ENCODE measurements at places on chromosomes 4 and X.
A peak's percentile ranks its signal among the peaks of the same experiment; 100 is the strongest.

GRCh38 chr4:10808591-10808990 is 124.0 kb upstream of the CLNK start:
- DNase-seq = no peak

DNA sequence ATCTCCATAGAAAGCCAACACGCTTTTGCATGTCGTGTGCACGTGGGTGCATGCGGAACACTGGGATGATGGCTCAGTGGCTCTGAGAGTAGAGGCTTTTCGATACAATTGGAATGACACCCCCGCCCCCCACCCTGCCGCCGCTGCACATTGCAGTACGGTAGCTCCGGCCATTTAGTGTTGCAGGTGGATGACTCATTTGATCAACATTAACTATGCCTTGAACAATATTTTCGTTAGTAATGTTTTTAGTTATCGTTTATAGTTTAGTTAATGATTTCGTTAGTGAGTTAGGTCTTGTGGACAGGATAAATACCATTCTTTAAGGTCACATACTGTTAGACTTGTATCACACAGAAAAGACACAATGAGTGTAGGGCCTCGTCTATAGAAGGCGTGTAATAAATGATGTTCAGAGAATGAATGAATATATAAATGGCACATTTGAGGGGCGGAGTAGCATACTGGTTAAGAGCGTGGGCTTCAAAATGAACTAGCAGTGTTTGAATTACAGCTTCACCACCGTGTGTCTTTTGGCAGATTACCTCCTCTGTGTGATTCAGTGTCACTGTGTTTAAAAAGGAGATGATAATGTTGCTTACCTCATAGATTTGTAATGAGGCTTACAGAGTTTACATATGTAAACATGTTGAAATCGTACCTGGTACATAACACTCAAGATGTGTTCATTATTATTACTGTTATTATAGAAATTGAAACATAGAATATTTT is 67.2 kb upstream of the TENM3 start:
- DNase-seq = no peak

DNA sequence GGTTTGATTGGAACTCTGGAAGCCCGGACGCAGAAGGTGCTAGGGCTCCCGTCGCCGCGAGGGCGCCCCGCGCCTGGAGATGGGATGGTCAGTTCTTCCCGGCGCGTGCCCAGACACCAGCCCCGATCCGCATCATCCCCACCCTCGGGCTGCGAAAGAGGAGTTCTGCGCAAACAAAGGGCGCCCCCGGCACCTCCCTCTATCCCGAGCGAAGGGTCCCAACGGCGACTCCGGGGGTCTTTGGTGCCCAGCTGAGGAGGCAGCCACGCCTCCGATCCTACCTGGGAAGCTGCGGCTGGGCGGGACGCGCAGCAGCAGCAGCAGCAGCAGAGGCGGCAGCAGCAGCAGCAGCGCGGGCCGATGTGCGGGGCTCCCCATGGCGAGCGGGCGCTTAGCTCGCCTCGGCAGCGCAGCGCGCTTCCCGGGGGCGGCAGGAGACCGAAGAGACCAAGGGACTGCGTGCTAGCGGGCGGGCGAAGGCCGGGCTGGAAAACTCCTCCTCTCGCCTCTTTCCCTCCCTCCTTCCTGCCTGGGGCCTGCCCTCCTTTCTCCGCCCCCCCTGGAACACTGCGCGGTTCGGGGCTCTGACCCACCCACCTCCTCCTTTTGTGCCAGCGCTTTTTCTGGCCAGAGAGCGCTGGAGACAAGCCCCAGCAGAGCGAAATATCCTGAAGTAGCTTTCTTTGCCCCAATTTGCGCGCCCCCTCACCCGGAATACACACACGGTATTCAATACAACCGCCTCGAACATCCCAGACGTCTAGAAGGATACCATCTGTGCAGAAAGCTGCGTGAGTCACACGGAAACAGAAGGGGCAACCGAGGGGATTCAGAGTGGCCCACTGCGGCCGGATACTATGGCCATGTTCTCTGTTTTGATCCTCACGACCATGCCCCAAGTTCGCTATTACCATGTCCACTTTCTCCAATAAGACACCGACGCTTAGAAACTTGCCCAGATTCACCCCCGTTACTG is at the start of gene SRPX:
Gene SRPX (minus strand): TSS at position 457 of the 976 bp plus-strand sequence. CDS start 79 bp downstream, at position 378.
- no peak for DNase-seq

- DNase-seq = peak; percentile 14
Observed at GRCh38 chr4:74157154-74157553, 764 bp upstream of the MTHFD2L start.

DNA sequence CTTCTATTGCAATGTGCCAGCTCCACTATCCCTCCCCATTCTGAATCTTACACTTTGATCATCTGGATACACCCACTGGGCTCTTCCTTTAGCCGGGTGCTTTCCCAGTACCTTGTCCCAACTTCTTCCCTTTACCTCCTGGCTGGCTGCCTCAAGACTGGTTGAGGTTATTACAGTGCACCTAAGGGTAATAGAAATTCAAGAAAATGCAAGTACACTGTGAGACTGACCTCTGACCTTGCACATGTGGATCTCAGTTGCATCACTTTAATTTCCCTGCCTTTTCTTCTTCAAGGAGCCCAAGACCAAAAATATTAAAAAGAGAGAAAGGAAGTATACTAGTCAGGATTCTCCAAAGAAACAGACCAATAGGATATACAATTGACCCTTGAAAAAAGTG is 53.9 kb upstream of the NOCT start:
- DNase-seq = no peak

DNA sequence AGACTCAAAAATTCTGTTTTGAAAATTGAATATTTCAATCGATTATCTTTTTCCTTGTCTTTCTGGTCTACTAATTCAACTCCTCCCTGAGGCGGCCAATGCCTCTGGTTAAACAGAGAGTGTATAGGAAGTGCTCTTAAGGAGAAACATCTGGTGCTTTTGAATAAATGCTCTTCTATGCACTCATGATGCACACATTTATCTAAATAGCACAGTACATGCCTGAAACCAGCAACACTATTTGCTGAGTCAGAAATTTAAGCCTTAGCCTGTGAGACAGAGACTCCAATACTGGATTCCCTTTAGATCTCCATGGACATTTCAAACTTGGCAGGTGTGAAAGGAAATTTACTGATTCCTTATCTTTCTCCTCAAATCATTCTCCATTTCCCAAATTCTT is 118.6 kb downstream of the SLIT2 start:
- DNase-seq = no peak

DNA sequence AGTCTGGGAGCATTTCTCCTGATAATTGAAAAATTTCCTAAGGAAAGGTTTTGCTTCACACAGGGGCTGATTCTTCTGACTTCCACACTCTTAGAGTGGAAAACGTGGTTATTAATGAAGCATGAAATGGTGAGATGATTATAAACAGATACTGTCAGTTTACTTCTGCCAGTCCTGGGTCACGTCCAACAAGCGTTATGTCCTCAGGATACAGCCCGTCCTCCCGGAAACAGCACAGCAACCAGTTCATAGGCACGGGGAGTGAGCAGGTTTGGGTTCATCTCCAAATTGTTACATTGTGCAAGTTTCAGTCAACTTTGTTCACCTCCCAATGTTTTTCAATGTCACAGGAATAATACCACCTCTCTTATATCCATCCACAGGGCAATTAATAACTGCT is 98.8 kb downstream of the NPNT start:
- DNase-seq = no peak

DNA sequence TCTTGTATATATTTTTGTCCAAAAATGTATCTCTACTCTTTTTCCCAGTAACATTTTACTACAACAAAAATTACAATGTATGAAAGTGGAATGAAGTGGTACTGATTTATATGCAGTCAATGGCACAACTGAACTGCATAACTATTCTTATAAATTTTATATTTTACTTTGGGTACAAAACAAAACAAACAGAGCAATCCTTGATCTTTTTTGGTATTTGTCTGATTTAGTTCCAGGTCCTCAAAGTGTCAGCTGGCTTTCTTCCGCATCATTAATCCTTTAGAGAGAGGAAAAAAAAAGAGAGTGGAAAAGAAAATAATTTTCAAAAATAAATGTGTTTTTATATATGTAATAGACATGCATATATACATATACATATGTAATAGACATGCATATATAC is 252.4 kb upstream of the SLIT2 start:
- DNase-seq = no peak

DNA sequence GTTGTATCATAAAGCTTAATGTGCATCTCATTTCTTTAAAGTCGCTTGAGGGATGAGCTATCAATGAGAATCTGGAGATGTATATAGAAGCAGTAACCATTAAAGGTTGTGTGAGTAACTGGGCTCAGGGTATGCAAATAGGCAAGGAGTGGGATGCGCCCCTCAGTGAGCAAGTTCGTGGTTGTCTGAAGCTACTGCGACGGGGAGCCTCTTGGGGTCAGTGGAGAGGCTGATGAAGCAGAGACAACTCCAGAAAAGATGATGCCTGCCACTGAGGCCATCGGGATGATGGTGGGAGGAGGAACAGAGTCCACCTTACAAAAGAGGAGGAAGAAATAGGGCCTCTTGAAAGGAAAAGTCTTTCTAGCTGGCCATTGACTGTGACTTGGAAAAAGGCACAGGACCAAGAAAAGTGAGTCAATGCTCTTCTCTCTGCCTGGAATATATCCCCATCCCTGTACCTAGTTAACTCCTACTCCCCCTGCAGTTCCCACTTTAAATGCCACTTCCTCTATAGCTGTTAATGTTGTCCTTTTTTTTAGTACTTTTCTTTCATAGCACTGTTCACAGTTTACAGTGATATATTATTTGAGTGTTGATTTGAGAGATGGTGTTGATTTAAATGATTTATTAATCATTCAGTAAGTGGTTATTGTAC is 51.4 kb upstream of the LSM6 start:
- DNase-seq = no peak

GRCh38 chr4:86818841-86819240 is 30.3 kb downstream of the SLC10A6 start:
- DNase-seq = no peak

GRCh38 chr4:93080316-93080715 is 748.2 kb upstream of the ATOH1 start:
- DNase-seq = no peak

GRCh38 chrX:11113731-11114130 is 2.6 kb downstream of the HCCS start:
- no peak for DNase-seq

All from hepatic stellate cell (primary cell).